ENCODE measurements at places on chromosomes 3 and 15.
A peak's percentile ranks its signal among the peaks of the same experiment; 100 is the strongest.

DNA sequence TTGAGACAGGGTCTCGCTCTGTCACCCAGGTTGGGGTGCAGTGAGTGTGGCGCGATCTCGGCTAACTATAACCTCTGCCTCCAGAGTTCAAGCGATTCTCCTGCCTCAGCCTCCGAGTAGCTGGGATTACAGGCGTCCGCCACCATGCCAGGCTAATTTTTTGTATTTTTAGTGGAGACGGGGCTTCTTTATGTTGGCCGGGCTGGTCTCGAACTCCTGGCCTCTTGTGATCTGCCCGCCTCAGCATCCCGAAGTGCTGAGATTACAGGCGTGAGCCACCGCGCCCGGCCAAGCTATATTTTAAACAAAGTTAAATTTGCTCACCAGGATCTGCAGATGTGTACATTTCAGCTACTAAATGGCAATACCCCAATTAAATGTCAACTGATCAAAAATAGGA, 1.1 kb upstream of the C3orf38 start:
- no peak for DNase-seq

- peak; percentile 23 for DNase-seq
Measured at GRCh38 chr3:146469150-146470017, at the start of gene PLSCR2. Gene PLSCR2 (minus strand): TSS chr3:146469561. CDS start chr3:146459904, 9,657 bp downstream.

DNA sequence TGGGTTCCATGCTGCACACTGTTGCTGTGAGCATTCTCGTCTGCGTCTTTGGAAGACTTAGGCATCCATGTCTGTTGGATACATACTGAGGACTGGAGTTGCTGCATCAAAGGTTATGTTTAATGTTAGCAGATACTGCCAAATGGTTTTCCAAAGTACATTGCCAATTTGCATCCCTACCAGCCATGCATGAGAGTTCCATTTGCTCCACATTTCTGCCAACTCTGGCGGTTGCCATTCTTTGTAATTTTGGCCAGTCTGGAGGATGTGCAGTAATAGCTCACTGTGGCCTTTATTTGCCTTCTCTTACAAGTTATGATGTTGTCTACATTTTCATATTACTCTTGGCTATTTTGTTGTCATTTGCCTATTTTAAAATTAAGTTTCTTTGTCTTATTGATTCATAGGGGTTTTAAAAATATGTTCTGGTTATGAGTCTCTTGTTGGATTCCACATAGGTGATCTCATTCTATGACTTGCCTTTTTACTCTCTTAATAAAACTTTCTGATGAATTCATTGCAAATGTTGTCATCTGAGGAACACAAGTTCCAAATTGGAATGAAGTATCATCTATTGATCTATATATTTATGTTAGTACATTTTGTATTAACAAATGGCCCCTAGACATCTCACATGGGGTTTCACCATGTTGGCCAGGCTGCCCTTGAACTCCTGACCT, 42.1 kb downstream of the FBLN2 start:
- DNase-seq, result no peak

DNA sequence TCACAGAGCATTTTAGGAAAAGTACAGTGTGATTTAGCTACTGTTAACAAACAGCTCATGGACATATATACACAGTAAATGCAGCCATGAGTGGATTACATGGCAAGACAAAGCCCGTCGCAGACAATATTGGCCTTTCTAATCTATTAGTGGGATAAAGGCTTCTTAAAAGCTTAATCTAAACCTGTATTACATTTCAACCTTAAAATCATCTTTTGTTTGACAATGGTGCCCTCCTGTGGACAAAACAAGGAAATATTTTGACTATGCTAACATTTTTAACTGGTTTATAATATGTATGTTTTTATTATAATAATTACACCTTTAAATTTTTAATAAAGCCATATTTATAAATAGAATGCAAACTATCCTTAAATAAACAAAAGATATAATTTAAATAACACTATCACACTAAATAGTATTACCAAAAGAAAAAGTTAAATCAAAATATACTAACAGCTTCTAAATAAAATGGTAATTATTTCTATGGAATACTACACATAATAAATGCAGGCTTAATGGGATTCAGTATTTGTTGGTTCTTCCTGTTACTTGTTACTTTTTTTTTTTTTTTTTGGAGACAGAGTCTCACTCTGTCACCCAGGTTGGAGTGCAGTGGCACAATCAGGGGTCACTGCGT, 38.6 kb downstream of the TAFA4 start:
- peak; percentile 47 for DNase-seq

- peak; percentile 53 for DNase-seq
Measured at GRCh38 chr3:114827495-114827894, 319.6 kb downstream of the ZBTB20 start.

DNA sequence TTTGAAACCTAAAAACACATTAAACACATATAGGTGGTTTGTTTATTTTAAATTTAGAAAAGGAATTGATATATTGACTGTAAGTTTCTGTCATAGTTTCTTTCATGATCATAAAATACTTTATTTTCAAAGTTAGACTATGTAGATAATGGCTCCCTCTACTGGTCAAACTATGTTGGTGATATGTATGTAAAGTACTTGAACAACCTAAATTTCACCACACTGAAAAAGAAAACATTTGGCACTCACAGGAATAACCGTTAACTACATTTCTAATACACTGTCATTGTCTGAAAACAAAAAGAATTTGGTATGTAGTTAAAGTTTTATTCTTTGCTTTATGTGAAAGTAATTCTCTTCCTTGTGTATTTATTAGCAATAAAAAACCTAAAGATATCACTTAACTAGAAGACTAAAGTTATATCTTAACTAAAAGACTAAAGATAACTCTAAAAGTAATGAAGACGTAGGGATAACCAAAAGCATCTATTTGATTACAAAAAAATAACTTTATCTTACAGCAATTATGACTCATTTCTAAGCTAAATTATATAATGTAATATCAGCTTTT, 427.5 kb downstream of the VGLL3 start:
- peak; percentile 37 for DNase-seq

GRCh38 chr3:114308830-114309229, 15.0 kb downstream of the TIGIT start:
- no peak for DNase-seq

- no peak for DNase-seq
Measured at GRCh38 chr3:34109021-34109420, 310.6 kb downstream of the PDCD6IP start.

- peak; percentile 49 for DNase-seq
Measured at GRCh38 chr3:120567370-120568201, 28.6 kb upstream of the NDUFB4 start.

Measured in EH (cell line).